ENCODE measurements at places on chromosomes 6 and 20.

- DNase-seq: no peak
Measured at GRCh38 chr20:15333170-15333569, 995.8 kb upstream of the FLRT3 start.

DNA sequence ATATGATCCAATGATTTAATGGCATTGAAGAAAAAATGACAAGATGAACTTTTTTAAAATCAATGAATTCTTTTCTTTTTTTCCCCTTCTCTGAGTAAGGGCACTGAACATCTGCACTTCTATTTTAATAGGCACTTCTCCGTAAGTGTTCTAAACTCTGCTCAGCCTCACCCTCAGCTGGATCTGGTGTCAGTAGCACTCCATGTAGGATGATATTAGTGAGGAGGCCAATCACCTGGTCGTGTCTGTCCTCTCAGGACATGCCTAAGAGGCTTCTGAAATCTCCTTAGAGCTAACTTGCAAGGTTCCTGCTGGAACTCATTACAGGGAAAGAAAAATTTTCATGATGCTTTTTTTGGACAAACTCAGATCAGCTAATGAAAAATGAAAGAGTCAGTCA, 148.6 kb upstream of the MLIP start:
- no peak for DNase-seq

DNA sequence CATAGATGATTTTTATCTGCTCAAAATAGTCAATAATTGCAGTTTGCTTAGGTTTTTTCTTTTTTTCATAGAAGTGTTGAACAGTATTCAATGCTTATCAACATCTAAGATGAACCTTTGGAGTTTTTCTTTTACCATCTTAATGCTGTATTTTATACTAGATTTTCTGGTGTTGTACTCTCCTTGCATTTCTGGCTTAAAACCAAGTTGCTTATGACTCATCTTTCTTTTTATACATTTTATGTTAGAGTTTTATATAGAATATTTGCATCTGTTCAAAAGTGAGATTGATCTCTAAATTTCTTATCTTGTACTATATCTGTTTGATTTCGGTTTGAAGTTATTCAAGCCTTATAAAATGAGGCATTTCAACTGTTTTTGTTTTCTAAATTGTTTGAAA, 232.5 kb downstream of the RFPL4B start:
- DNase-seq: no peak

DNA sequence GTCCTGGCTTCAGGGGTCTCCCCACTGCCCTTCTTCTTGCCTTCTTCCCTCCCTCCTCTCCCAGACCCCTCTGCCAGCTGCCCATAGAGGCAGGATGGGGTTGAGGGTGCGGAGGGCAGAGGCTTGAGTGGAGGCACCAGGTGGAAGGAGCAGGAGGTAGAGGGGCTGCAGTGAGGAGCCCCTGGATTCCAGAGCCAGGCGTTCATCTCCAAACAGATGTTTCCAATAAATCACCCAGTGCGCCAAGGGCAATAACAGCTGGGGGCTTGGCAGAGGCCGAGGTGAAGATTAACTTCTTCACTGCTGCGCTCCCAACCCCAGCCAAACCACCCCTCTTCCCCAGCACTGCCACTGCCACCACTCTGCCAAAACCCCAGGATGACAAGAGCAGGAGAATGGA, 10.7 kb downstream of the MDFI start:
- DNase-seq: no peak

GRCh38 chr20:19692685-19693119, 65.4 kb upstream of the RIN2 start:
- peak; percentile 4 for DNase-seq

DNA sequence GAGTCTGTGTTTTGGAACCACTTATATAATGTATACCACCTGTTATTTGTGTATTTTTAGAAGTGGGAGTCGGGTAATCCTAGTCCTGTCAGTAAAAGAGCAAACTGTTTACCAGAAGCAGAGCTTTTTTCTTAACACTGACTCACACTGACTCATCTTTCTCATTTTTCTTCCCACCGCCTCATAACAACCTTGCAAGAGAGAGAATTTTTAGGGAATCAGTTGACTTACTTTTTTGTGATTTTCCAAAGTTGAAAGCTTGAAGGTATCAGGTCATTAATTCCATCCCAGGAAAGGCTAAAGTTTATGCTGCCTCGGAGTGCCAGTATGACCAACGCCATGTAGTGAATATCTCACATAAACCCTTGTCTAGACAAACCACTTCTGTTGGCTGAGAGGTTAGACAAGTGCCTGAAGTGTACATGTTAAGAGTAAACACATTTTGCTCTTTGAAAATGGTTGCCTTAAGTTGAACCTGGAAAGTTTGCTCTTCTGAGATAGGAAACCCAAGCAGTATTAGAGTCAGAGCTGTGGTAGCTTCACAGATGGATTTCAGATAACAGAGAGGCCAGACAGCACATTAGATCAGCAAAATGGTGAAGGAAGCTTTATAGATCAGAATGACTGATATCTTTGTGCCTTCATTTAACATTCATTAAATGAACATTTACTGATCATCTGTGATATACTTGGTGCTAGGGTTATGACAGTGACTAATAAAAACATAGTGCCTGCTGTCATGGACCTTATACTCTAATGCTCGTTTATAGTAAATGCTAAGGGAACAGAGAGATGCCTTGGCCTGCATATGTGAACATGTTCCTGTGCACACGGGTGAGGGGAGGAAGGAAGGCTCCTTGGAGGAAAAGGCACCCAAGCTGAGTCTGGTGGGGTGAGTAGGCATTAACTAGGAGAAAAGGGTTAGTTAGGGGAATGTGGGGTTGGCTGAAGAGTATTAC, 29.1 kb upstream of the PKIG start:
- DNase-seq: no peak

- DNase-seq: no peak
Measured at GRCh38 chr20:56974499-56975250, 291.8 kb downstream of the BMP7 start.

GRCh38 chr6:29130644-29131043, 22.8 kb downstream of the OR2J3 start:
- no peak for DNase-seq

- DNase-seq: no peak
Measured at GRCh38 chr20:17431621-17432364, 99.4 kb downstream of the BFSP1 start.

- peak; percentile 41 for DNase-seq
Measured at GRCh38 chr6:106098383-106099234, 12.5 kb downstream of the PRDM1 start.

DNA sequence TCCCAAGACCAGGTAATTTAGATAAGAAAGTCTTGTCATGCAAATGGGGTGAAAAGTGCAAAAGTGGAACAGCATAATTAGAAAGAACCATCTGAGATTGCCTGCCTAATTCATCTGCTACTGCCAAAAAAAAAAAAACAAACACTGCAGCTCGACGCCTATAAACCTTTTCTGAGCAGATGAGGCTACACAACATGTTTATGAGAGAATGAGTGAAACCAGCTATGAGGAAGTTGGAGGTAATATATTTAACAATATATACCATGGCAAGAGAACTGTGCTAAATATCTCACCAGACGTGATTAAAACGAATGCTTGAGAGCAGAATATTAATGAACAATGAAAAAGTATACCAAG, 50.0 kb downstream of the LAMA4 start:
- no peak for DNase-seq

DNA sequence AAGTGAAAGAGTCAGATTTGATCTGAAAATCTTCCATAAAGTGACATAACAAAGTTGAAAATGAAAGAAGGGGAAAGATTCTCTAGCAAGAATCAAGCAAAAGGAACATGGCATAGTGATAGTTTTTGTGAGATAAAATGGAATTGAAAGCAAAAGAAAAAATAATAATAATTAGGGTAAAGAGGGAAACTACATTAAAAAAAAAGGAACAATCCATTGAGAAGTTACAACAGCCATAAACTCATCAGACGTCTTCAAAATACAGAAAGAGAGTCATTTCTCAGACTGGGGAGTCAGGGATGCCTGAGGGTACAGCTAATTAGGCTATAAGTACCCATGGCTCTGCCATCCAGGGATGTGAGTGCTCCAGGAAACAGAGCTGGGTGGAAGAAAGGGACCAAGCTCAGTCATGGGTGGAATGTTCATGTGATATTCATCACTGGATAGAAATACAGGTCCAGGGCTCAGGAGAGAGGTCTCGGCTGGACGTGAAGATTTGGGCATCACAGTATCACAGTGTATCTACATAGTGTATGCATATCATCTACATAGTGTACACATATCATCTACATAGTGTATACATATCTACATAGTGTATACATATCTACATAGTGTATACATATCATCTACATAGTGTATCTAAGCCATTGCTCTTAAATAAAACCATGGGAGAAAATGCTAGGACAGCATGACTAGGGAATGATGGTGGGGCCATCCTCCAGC, 29.4 kb downstream of the DUSP22 start:
- no peak for DNase-seq

DNA sequence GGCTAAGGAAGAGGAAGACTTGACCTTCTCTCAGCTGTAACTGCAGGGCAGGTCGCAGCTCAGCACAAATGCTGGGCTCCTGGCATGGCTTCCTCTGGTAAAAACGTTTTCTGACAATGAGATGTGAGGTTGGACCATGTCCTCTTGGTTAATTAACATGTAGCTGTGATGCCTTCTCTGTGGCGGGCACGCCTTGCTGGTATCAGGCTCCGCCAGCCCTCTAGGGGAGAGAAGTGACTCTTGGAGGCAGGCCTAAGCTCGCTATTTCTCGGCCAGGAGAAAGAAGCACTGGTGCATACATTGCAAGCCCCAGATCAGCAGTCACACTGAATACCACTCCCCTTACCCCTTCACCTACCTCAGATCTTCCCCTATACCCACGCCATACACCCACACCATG, 65.0 kb downstream of the QRSL1 start:
- no peak for DNase-seq

DNA sequence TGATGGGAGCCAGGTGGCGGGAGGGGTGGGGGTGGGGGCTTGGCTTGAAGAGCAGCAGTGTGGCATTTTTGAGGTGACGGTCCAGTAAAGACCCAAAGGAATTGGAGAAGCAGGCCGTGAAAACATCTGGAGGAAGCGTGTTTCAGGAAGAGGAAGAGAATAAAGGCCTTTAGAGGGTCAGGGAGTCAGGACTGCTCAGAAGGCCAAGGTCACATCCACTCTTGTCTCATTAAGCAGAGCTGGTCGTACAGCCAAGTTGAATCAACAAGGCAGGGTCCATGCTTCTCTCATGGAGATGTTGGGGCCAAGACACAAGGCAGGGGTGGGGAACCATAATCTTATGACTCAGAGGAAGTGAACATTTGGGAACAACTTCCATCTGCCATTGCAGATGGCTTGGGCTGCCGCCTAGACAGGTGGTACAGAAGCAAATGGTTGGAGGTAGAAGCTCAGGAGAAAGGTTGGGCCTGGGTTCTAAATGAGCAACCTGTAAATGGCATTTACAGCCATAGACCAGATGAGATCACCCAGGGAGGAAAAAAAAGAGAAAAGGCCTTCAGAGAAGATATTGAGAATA, 179.6 kb downstream of the TTLL2 start:
- DNase-seq: no peak

GRCh38 chr6:170189236-170189635, 101.6 kb downstream of the DLL1 start:
- DNase-seq: no peak

DNA sequence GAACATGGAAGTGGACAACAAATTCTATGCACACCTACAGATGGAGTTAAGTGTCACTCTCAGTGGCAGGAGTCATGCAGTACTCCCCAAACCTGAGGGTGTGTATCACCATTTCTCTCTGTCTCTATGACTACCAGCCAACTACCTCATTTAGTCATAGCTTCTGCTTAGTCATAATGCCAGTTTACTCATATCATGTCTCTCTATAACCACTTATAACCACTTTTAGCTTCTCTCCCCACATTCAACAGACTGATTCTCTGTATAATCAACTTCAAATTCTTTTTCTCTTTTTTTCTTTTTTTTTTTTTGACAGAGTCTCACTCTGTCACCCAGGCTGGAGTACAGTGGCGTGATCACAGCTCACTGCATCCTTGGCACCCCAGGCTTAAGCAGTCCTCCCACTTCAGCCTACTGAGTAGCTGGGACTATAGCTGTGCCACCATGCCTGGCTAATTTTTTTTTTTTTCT, 13.8 kb upstream of the GTF3C6 start:
- no peak for DNase-seq

DNA sequence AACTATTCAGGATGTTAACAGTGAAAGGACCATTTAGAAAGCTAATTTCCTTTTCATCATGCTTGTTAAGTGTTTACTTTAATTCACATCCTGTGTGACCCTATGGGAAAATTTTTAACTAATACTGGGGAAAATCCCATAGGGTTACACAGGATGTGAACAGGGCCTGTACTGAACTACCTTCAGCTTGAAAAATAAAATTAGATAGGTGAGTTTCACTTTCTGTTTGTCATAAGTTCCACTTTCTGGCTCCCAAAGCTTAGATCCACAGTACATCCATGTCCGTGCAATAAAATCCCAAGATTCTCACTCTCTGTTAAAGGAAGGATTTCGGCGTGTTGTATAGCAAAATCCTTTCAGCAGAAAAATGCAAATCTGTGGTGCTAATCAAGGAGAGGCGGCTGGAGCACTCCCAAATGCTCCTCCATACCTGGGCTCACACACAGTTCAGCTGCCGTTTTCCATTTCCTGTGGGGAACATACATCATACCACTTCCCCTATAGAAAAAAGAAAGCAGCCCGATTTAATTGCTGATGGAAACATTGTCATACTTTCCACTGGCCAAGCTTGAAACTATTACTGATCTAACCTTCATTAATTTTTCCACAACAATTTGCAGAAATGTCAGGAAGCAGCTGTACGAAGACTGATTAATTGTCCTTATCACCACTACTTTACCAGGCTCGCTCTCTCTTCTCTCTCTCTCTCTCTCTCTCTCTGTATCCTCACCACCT, 125.2 kb downstream of the HIVEP2 start:
- no peak for DNase-seq

DNA sequence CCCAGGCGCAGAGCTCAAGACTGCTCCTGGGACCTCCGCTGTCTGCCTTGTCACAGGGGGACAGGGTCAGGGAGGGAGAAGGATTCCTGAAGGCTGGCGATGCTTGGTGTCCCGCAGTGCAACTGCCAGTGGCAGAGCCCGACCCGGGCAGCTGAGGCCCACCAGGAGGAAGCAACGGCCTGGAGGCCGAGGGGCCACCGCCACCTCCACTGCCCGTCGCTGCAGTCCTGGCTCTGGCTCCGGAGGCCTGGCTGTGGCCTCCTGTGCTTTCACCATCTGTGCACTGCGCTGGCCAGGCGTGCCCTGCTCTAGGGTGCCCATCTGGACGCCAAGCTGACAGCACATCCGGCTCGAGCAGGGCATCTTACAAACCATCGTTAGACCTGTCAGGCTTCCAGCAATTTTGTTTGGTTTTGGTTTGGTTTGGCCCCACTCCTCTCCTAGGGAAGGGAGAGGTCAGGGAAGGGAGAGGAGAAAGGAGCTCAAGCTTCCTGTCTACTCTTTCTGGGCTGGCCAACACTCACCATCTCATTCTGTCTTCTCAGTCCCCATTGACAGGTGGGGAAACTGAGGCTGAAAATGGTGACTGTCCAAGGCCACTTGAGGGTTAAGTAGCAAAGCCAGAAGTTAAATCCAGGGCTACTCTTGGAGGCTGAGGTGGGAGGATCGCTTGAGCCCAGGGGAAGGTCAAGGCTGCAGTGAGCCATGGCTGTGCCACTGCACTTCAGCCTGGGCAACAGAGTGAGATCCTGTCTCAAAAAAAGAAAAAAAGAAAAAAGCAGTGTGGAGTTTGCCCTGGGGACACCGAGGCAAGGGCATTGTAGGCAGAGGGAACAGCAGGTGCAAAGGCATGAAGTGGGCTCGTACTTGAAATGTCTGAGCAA, 37.7 kb upstream of the NOL4L start:
- DNase-seq: no peak
